ENCODE measurements at places on chromosomes 3 and 15.

DNA sequence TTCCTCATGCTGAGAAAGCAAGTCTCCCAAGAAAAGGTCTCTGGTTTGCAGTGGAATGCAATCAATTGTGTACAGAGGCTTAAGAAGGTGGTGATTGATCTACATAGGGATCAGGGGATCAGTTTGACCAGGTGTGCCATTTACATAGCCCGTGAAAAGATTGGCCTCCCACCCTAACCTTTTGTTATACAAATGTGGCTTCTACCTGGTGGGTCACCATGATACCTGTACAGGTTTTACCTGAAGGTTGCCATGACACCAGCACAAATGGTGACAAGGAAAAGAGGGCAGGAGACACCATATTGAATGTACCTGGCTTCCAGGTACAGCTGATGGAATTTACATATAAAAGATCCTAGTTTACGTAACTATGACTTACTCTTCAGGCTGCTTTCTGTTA is 25.5 kb upstream of the TEX55 start:
- DNase-seq = no peak

GRCh38 chr3:121649645-121650044 is 11.1 kb downstream of the HCLS1 start:
- no peak for DNase-seq

- DNase-seq = no peak
Measured at GRCh38 chr3:46926447-46926846, 48.9 kb downstream of the PTH1R start.

DNA sequence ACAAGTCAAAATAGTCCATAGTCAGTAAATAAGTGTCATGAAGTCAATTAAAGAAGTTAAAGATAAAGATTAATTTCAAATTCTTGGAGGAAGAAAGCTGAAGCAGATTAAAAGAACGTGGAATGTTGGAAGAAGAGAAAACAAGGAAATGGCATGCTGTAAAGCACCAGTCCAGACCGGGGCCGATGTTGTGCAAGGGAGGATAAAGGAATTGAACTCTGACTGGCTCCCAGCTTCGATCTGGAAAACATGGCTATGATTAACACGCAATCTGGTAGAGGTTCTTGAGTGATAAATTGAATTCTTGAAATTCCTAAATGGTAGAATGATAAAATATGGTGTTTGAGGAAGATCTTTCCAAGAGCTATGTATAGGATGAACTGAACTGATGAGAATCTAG is 194.4 kb downstream of the MEIS2 start:
- DNase-seq = no peak

DNA sequence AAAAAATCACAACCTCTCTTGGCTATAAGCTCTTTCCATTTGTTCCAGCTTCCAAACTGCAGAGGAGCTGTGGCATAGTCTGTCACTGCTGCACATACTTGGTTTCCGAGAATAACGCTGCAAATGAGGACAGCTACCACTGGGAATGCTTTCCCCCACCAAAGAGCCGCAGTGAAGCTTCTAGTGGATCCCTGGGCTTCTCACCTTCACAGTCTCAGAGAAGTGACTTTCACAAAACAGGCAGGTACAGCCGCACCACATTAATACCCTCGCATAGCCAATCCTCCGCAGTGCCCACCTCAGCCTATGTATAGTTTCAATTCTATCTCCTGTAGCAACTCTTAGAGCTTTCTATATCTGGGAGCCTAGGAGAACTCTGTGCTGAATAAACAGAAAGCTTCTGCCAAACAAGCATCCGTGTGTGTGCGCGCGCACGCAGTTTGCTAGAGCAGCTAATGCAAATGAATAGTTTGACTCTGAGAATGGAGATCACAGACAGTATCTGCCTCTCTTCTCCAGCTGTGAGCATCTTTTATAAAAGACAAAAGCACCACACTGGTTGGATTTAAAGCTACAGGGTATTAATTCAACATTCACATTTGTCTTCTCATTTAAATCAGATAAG is 81.9 kb upstream of the PLXND1 start:
- DNase-seq = no peak

GRCh38 chr15:61035311-61035710 is 193.8 kb downstream of the RORA start:
- DNase-seq = no peak

GRCh38 chr3:12663401-12663935 is 449 bp downstream of the RAF1 start:
- no peak for DNase-seq

DNA sequence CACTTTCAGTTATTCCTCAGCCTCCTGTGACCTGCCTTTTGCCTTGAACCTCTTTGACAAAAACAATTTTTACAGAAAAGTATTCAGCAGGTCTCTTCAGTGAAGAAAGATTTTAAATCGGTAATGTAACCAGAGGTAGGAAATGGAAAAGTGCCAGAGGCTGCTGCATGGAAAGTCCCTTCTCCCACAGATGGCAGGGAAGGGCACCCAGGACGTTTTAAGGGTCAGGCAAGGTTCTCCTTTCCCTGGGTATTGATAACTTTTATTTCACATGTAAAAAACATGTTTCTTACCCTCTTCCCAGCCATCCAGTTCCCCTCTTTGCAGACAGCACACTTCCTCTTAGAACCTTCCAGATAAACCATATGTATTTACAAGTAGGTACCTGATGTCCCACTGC is 185.6 kb downstream of the OR4M2 start:
- DNase-seq = no peak

- no peak for DNase-seq
Measured at GRCh38 chr3:38582316-38582715, 67.2 kb downstream of the SCN5A start.

DNA sequence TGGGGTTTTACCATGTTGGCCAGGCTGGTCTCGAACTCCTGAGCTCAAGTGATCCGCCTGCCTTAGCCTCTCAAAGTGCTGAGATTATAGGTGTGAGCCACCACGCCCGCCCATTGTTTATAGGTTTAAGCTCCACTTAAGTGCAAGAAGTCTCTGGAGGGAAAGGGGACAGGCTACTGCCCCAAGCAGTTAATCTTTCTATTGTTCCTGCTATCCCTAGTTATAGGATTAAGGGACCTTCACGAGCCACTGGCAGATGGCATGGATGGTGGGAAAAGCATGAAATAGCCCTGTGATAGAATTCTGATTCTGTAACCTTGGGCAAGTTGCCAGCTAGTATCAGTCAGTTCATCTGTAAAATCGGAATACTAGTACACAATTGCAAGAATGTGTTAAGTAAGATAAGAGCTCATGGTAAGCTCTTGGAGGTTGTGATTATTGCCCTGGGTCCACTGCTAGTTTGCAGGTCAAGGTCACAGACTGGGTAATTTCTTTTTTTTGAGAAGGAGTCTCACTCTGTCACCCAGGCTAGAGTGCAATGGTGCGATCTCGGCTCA is 5.3 kb upstream of the RBPMS2 start:
- no peak for DNase-seq

- no peak for DNase-seq
Measured at GRCh38 chr3:49553324-49553691, 969 bp upstream of the BSN start.

GRCh38 chr3:180680097-180680430 is 775 bp upstream of the CCDC39 start:
- no peak for DNase-seq

- DNase-seq = no peak
Measured at GRCh38 chr3:194377708-194378107, 8.2 kb upstream of the LRRC15 start.

- no peak for DNase-seq
Measured at GRCh38 chr3:124702950-124703349, 27.3 kb upstream of the UMPS start.

DNA sequence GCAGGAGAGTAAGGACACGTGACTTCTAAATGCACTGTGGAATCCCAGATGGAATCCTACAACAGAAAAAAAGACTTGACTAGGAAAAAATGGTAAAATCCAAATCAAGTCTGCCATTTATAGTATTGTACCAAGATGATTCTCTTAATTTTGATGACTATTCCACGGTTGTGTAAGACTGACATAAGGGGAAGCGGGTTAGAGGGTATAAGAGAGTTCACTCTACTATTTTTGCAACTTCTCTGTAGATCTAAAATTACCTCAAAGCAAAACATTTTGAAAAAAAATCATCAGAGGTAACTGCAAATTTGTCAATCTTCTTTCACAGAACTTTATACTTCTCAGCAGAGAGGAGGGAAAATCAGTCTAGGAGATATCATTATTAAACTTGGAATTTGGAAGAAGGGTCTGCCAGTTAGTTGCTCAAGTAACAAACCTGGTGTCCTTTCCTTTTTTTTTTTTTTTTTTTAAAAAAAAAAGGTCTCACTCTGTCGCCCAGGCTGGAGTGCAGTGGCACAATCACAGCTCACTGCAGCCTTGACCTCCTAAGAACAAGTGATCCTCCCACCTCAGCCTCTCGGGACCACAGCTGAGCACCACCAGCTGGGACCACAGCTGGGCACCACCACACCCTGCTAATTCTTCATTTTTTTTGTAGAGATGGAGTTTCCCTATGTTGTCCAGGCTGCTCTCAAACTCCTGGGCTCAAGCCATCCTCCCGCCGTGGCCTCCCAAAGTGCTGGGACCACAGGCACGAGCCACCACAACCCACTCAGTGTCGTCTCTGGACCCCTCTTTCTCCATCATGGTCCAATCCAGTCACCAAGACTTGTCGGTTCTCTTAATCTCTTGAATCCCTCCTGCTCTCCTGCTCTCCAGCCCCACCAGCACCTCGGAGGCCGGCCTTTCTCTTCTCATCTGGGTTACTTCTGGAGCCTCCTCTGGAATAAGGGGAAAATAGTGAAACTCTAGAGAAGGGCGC is 14.9 kb upstream of the HES1 start:
- DNase-seq = no peak

DNA sequence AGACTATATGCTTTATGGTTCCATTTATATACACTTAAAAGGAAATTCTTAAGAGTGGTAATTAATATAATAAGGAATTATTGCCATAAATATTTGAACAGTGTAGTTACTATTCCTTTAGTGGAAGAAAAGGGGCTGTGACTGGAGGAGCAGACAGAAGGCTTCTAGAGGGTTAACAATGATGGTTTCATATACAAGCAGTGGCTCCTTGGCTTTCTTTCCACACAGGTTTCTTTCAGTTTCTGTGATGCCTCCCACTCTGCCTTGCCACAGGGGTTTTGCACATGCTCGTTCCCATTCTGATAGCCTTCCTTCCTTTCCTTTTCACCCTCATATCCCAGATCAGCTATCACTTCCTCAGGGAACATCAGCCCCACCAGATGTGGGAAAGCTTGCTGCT is 108.8 kb upstream of the LYSMD4 start:
- DNase-seq = no peak

DNA sequence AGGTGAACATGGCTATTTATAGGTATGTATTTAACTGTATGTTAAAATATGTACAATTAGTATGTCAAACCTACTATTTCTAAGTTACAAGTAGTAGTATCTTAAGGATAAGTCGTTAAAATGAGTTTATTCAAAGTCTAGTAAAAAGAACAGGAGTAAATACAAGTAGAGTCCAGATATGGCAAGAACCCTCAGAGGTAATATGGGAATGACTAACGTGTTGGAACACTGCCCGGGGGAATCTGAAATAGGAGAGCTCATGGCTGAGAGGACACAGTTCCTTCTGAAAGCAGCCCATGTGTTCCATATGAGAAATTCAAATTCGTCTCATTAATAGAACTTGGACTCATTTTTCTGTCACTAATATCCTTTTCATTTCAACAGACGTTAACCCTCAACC is 158.8 kb downstream of the CLSTN2 start:
- no peak for DNase-seq

DNA sequence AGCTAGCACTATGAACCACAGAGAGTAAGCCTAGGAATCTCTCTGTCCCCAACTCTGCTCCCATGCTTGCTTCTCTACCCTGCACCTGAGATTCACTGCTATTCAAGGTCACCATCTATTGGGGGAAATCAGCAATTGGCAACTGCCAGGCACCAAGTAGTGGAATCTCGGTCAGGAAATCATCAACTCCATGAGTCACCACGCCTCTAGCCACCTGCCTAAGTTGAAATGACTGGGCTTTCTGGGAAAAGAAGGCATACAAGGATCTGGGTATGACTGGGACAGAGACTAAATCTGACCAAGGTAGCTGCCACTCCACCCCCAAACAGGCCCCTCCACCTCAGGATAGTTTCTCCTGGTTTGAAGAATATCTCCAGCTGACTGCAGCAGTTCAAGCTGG is 464.1 kb upstream of the CBLB start:
- peak; percentile 15 for DNase-seq

DNA sequence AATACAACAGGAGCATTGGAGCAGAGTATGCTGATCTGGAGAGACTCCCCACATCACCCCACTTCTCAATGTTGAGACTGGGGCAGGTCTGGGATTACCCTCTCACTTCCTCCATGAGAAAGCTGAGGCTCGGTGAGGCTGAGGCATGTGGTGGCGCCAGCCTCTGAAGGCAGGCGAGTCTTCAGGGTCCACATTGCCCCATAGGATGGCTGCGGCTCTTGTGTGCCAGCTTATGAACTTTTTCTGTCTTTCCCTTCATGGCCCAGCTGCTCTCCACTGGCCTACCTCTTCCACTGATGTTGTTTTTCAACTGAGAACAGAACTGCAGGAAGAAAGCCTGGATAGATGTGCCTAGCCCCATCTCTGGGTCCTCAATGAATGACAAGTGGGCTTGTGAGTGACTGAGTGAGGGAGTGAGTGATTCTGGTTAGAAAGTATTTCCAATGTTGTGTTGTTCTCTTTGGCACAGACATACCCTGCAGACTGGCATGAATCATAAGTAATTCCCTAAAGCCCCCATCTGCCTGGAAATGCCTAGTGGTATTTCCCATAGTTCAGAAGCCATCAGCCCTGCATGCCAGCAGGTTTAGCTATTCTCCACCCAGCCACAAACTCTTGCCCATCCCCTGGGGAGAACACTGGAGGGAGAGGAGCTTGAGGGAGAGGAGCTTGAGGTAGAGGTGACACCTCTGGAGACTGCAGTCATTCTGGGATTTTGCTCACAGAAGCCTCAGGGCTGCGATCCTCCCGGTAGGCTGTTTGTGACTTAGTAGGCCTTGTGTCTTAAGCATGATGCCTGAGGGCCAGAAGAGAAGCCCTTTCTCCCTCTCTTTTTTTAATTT is 56.9 kb downstream of the AMOTL2 start:
- no peak for DNase-seq

GRCh38 chr15:62606376-62607113 is 436.0 kb upstream of the TPM1 start:
- DNase-seq = no peak

- no peak for DNase-seq
Measured at GRCh38 chr3:47836986-47837385, 34.0 kb downstream of the DHX30 start.

- no peak for DNase-seq
Measured at GRCh38 chr3:73484656-73485248, 140.0 kb downstream of the PDZRN3 start.

GRCh38 chr15:86317384-86317740 is 237.7 kb downstream of the AGBL1 start:
- DNase-seq = no peak

DNA sequence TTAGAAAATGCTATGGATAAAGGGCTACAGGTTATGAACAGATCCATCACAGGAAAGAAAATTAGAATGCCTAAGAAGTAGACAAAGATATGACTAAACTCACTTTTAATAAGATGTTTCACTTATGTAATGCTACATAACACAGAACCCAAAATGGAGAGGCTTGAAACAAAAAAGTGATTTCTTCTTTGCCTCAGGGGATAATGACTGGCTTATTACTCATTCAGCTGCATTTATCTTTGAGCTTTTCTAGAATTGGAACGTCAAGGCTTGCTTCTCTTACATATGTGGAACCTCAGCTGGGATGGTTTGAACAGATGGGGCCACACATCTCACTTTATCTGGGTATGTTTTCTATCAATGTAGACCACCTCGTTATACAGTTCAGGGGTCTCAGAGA is 120.6 kb upstream of the EPHA3 start:
- DNase-seq = no peak

All from CD4-positive, alpha-beta T cell treated with Interleukin-15 for 1 hour (primary cell).